ENCODE measurements at places on chromosomes 7 and 10.

DNA sequence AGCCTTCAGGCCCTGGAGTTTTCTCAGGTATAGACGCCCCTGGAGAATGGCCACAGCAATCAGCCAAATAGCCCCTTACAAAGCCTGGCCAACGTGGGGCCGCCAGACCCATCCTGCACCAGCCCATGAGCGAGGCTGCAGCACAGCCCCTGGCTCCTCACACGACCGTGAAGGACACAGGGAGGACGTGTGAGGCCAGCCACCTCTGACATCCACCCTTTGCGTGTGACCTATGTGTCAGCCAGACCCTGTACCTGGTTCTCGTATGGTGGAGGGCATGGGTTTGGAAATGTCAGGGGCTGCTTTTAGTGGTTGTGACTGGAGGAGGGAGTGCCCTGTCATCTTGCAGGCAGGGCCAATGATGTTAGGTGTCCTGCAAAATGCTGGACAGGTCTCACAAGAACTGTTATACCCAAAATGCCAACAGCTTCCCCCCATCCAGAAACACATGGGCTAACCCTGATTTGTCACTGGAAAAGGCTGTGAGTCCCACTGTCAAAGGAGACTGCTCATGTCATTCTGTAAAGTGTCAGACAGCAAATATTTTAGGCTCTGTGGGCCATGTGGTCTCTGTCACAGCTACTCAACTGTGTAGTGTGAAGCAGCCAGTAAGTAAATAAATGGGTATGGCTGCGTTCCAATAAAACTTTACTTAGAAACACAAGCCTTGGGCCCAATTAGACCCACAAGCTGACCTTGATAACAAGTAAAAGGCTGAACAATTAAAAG lies 30.0 kb downstream of the NOD1 start:
- no peak for DNase-seq

DNA sequence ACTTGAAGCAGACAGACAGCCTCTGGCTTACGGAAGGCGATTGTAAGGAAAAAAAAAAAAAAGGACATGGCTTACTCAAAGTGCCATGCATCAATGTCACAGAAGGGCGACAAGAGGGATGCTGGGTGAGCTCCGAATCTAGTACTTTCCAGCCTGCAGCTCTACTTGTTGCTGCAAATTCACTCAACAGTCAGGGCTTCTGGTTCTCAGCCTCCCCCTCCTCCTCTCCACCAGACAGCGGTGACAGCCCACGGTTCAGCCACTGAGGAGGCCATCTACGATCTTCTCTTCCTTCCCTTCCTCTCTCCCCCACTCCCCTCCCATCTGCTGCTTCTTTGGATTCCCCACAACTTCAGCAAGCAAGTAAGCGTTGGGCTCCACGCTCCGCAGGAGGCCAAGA lies 63.5 kb downstream of the PRKAG2 start:
- no peak for DNase-seq

DNA sequence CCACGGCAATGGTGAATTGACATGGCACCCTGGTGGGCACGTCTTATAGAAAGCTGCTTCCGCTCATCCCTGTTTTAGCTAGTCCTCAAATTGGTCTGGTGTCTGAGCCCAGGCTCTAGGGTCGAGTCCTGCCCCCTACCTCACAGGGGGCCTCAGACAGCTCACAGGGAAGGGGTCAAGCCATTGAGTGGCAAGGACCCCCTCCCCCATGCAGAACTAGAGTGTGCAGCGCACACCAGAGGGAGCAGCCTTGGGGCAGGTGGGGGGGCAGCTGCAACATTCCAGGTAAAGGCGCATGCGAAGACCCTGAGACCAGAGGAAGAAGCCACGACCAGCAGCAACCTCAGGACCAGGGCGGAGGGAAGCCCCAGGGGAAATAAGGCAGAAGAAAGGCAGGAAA lies 240.4 kb upstream of the PPP2R2D start:
- DNase-seq: no peak

- no peak for DNase-seq
Measured at GRCh38 chr10:69969977-69970376, 82.7 kb upstream of the MACROH2A2 start.

- no peak for DNase-seq
Measured at GRCh38 chr7:143451122-143451521, 7.9 kb downstream of the TAS2R60 start.

GRCh38 chr10:70379581-70380176 lies 2.7 kb downstream of the LRRC20 start:
- DNase-seq: no peak

GRCh38 chr10:124287071-124287685 lies 131.5 kb downstream of the OAT start:
- DNase-seq: no peak

GRCh38 chr10:85917601-85918000 lies 449.0 kb downstream of the GRID1 start:
- no peak for DNase-seq

DNA sequence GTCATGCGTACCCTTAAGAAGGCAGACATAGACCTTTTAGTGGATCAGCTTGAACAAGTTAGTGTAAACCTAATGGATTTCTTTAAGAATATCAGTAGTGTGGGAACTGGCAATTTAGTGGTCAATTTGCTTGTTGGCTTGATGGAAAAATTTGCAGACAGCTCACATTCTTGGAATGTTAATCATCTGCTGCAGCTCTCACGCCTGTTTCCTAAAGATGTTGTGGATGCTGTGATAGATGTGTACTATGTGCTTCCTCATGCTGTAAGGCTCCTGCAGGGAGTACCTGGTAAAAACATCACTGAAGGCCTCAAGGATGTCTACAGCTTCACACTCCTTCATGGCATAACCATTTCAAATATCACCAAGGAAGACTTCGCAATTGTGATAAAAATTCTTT lies 103.4 kb downstream of the ABCA13 start:
- DNase-seq: no peak

DNA sequence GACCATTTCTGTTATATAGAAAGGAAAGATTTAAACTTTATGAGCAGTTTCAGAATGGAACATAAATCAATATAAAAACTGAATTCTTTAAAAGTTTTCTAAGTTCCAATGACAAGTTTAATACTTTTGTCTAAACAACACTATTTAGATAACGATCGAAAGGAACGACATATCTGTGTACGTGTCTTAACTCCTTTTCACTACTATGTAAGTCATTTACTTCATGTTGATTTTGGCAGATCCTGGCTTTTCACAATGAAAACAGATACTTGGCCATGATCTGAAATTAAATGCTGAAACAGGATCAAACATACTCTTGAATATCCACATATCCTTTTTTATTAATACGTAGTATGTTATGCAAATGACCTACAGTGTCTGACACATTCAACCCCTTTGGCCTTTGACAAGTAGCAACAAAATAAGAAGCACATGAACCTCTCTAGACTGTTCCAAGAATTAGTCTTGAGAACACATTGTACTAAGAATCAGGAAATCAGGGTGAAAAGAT lies 41.9 kb downstream of the RNLS start:
- DNase-seq: no peak

GRCh38 chr7:158431941-158432347 lies 155.7 kb downstream of the PTPRN2 start:
- no peak for DNase-seq

DNA sequence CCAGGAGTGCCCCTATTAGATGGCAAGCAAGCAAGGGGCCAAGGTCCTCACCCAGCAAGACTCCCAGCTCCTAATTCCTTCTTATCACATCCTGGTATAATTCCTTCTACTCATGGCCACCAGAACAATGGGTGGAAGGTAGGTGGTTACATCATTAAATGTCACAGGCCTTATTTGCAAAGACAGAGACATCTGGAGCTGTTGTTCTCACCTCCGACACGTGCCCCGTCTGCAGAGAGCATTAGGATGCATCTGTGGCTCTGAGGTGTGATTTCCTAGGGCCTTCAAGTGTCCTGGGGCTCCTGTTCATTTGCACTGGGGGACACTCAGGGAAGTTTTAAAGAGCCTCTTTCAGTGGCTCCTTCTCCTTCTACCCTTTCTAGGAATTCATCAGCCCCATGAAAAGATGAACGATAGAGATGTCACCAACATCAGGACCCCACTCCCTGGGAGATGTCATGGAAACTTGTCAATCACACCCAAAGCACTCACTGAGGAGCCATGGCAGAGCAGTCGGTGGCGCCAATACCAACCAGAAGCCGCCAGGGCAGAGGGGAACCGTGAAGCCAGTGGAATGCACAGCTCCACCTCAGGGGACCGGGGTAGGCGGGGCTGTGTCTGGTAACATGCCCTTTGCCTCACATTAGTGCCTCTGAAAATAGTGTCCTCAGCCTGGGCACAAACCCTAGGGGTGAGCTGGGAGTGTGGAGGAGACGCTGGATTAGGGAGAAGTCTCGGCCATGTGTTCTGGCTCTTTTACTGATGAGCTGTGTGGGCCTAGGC lies 2.9 kb upstream of the ATP6V0E2 start:
- no peak for DNase-seq

DNA sequence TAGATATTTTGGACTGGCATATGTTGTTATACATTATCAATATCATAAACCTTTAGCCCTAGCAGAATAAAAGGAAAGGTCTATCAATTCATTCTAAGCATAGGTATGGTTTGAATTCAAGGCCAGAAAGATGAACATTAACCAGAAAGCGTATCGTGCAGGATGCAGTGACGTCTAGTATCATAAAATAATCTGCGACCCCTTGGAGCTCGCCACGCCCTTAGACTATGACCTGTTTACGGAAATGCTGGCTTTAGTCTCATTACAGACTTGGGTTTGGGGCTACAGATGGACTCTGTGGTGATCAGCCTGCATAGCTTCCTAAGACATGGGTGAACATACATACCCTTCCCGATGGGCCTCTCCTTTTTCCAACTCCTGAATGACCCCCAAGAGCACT lies 21.5 kb downstream of the INSYN2A start:
- no peak for DNase-seq

GRCh38 chr10:28686835-28687682 lies 9.7 kb downstream of the BAMBI start:
- no peak for DNase-seq

GRCh38 chr10:114392112-114392835 lies 12.0 kb downstream of the AFAP1L2 start:
- no peak for DNase-seq

- no peak for DNase-seq
Measured at GRCh38 chr7:138468244-138469123, 8.4 kb downstream of the TRIM24 start.

GRCh38 chr10:29546773-29547313 lies 87.9 kb downstream of the SVIL start:
- no peak for DNase-seq

DNA sequence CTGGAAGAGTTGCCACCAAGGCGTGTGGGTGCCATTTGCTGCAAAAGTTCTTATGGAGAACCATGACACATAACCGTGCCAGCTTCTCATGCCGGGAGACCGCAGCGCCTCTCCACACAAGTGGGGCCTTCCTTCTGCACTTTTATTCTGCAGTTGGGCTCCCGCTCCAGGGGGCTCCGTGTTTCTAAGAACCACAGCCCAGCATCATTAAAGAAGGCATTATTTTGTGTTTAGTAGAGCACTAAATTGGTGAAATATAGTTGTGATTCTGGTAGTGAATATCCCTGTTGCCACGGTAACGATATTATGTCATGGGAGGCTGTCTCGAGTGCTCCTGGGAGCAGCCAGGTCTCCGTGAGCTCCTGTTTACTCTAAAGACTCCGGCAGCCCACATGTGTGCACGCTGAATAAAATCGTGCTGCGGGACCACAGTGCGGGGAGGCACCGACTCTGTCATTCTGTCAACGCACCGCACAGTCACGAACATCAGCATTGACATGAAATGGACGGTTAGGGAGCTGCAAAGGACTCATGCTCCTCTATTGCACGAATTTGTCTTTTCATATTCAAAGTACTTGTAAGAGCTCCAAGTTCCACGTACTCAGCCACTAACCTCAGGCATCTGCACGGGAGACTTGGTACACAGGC lies 68.8 kb upstream of the PITRM1 start:
- DNase-seq: no peak

DNA sequence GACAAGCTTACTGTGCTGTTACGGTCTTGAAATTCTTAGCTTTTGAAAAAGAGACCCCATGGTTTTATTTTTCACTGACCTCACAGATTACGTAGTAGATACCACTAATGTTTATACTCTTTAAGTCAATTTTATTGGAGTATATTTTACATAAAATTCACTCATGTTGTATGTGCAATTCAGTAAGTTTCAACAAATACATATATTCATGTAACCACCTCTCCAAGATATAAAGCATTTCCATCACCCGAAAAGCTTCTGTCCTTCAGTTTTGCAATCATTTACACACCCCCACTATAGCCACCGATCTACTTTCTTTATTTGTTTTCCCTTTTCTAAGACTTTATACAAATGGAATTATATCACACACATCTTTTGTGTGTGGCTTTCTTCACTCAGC lies 199.2 kb downstream of the PHF14 start:
- no peak for DNase-seq

DNA sequence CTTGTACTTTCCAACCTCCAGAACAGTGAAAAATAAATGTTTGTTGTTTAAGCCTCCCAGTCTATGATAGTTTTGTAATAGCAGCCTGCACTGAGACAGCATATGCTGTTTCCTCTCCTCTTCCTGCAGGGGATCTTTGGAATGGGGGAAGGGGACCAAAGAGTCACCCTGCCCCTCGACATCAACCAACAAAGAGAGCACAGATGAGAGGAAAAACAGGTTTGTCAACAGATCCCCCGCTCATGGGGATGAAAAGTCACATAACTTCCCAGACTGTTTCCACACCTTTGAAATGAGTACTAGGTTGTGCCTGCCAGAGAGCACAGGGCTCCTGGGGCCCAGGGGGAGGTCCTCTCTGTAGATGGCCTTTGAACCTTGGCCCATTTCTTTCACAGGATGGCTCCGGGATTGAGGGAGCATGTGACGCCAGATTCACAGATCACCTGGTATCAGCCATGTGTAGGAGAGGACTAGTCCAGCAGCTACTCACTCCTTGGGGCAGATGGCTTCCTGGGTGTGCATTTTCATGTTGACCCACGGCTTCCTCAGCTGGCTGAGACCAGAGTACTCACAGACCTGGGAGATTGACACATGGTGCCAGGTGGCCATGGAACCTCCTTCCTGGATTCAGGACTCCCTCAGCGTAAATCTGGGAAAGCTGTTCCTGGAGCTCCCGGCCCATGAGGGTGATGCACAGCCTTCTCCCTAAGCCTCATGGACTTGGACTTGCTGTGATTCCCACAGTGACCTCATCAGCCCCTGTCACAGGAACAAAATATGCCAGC lies 125.6 kb downstream of the CXCL12 start:
- no peak for DNase-seq

- no peak for DNase-seq
Measured at GRCh38 chr7:155547161-155547791, 917 bp upstream of the CNPY1 start.

DNA sequence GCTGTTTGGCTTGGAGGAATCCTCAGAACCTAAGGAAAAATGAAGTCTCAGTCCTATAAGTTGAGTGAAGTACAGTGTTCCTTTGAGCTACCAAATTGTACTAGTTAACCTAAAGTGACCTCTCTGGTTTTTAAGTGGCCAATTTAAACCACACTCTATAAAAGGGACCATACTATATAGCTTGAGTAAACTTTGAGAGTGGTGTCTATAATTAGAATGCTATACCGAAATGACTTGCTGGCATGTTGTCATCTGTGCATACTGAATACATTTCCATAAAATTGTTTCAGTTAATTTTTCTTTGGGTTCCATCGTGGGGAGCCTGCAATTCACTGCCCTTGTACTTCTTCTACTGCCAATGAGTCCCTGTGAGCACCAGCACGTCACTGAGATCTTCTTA lies 151.1 kb downstream of the DKK1 start:
- DNase-seq: no peak

All from activated CD8-positive, alpha-beta memory T cell treated with anti-CD3 and anti-CD28 coated beads for 1 hour (primary cell).